Activated effector memory CD4-positive, alpha-beta T cell treated with anti-CD3 and anti-CD28 coated beads, Interleukin-2, amount 50 U/mL, for 16 hours (primary cell): ENCODE measurements at places on chromosomes 7 and 10.

DNA sequence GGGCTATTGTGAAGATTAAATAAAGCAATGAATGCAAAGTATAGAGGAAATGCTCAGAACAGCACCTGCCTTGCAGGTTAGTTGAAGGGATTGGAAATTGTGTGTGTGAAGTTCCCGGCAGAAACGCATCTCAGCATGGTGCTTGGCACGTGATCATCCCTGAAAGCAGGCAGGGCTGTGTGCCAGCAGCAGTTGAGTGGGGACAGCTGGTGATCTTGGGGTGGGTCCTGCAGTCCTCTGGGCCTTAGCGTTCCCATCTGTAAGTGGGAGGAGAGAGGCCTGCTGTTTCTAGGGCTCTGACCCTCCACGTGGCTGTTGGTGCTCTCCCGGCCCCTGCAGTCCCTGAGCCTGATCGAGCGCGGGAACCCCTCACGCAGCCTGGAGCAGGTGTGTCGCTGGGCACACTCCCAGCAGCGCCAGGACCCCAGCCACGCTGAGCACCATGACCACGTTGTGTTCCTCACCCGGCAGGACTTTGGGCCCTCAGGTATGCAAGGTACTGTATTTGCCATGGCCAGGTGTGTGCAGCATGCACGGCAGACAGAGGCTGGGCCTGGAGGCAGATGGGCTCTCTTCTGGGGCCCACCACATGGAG, 55.3 kb downstream of the TBATA start:
- DNase-seq, result no peak

DNA sequence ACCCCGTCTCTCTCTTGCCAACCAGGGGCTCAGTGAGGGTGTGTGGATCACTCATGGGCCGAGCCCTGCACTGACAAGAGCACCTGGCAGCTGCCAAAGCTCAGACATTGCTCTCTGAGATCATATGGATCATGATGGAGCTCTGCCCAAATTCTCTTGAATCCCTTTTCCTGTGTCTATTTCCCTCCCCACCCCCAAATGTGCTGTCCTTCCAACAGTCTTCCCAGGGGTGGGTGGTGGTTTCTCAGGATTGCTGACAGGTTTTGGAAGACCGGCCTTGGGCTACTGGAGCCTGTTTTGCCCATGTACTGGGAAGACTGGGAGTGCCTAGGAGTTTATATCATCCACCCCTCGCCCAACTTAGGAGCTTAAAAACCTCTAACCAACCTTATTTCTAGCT, 10.5 kb downstream of the ARHGAP22 start:
- no peak for DNase-seq

DNA sequence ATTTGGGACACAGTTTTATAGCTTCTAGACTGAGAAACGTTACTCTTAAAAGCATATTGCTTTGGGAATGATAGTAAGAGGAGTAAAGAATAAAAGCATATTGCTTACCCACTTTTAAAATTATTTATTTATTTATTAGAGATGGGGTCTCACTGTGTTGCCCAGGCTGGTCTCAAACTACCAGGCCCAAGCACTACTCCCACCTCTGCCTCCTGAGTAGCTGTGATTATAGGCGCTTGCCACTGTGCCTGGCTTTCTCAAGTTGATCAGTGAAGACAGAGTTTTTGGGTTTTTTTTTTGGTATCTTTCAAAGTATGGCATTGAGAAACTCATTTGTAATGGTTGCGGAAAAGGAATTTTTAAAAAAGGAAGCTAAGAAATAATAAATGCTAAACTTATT, 68.0 kb downstream of the AHCYL2 start:
- no peak for DNase-seq

- no peak for DNase-seq
Measured at GRCh38 chr7:27420702-27421101, 178.1 kb downstream of the EVX1 start.

GRCh38 chr7:37007268-37007667, 283.0 kb upstream of the AOAH start:
- DNase-seq, result no peak

GRCh38 chr7:45391618-45392451, 182.3 kb upstream of the ADCY1 start:
- no peak for DNase-seq

- no peak for DNase-seq
Measured at GRCh38 chr10:131272897-131273451, 38.5 kb downstream of the TCERG1L start.

DNA sequence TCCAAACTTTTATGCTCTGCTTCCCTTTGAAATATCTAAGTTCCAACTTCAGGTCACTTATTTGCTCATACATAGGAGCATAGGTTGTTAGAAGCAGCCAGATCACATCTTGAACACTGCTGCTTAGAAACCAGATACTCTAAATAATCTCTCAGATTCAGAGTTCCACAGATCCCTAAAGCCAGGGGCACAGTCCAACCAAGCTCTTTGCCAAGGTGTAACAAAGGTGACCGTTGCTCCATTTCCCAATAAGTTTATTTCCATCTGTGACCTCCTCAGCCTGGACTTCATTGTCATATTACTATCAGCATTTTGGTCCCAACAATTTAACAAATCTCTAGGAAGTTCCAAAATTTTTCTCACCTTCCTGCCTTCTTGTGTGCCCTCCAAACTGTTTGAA, 52.8 kb downstream of the TRIM24 start:
- DNase-seq, result no peak

DNA sequence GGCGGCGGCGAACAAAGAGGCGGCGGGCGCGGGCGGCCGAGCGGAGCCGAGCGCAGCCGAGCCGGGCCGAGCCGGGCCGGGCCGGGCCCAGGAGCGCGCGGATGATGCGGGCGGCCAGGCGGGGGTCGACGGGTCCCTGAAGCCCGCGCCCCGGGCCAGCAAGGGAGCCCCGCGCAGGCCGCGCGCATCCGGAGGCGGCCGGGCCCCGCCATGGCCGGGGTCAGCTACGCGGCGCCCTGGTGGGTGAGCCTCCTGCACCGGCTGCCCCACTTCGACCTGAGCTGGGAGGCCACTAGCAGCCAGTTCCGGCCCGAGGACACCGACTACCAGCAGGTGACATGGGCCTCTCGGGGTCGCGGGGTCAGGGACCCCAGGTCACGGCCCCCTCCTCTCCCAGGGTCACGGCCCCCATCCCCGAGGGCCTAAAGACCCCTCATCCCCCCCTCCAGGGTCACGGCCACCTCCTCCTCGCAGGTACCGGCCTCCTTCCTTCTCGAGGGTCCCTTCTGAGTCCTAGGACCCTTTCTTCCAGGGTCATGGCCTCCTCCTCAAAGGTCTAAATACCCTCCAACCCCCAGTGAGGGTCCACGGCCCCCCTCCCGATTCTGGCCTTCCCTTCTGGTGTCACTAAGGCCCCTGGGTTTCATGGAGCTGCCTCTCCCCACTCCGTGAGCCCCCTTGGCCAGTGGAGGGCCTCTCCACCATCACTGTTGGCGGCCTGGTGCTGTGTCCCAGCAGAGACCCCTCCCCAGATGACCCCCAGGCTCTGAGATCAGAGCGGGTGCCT, at the start of gene TTYH3:
TSS of gene TTYH3 (plus strand) at position 41 of the 787 bp plus-strand sequence. CDS start at position 211, 170 bp downstream.
- DNase-seq, result no peak

DNA sequence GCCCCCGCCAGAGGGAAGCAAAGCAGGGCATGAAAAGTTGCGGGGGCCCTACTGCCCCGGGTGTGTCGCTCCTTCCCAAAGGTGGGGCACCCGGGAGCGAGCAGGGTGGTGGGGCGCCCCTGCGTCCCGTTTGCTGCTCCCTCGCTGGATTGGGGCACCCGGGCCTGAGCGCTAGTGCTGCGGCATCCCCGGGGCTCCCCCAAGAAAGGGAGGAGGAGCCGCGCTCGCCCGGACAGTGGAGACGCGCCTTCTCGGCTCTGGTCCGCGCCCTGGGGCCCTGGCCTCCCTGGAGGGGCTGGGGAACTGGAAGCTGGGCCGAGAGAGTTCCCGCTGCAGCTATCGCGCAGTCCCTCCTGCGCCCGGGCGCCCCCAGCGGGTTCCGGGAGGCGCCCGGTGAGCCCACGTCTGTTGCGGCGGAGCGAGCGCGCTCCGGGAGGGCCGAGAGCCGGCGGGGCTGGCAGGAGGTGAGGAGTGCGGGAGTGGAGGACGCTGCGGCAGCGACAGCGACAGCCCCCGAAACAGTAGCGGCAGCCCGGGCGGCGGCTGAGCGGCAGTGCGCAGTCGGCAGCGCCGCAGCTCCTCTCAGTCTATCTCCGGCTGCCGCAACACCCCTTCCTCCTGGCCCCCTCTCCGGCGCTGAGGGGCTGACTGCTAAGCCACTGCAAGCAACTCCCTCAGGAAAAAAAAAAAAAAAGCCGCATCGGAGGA, 504 bp upstream of the BMPER start:
- no peak for DNase-seq

- DNase-seq, result no peak
Measured at GRCh38 chr7:120273476-120273975, 551 bp downstream of the KCND2 start.

GRCh38 chr10:110103921-110104461, 96.2 kb downstream of the ADD3 start:
- no peak for DNase-seq

GRCh38 chr7:138992052-138992531, 10.9 kb upstream of the KIAA1549 start:
- no peak for DNase-seq

- DNase-seq, result no peak
Measured at GRCh38 chr7:22632674-22633073, 94.3 kb upstream of the IL6 start.

- DNase-seq, result no peak
Measured at GRCh38 chr10:1662438-1663025, 74.8 kb downstream of the ADARB2 start.

DNA sequence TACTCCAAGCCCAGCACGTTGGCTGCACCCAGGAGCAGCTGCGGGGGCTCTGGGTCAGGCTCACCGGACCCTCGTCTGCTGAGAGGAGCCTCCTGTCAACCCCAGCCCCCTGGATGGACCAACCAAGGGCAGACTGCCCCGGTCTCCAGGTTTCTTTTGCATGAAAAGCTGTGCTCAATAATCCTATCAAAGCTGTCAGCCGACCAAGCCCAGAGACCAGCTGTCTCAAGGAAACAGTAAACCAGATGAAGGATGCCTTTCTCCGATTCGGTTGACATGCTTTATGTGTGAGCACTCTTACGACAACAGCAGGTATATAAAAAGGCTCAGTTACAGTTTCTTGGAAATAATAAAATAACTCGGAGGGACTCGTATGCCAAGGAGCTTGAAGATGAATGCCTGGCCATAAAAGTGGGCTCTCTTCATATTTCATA, 71.6 kb upstream of the BAIAP2L1 start:
- no peak for DNase-seq

- no peak for DNase-seq
Measured at GRCh38 chr7:36562121-36562520, 162.2 kb downstream of the AOAH start.

DNA sequence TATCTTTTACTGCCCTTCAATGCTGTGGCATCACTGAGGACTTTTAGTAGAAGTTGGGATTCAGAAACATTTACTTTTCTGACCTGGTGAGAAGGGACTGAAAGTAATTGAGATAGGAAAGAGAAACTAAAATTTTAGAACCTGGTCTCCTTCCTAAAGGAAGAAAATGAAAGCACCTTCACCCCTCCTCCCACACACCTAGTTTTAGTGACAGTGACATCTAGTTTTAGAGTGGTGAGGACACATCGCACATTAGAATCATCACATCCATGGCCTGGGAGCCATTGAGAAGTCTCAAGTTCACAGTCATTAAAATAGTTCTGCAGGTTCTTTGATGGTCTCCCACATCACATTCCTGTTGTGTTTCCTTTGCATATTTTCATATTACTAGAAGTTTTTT, 16.1 kb downstream of the TAS2R41 start:
- DNase-seq, result no peak

GRCh38 chr7:114534953-114535352, 120.3 kb downstream of the FOXP2 start:
- DNase-seq, result no peak

- DNase-seq, result no peak
Measured at GRCh38 chr10:108696792-108697477, 1226.4 kb downstream of the XPNPEP1 start.

DNA sequence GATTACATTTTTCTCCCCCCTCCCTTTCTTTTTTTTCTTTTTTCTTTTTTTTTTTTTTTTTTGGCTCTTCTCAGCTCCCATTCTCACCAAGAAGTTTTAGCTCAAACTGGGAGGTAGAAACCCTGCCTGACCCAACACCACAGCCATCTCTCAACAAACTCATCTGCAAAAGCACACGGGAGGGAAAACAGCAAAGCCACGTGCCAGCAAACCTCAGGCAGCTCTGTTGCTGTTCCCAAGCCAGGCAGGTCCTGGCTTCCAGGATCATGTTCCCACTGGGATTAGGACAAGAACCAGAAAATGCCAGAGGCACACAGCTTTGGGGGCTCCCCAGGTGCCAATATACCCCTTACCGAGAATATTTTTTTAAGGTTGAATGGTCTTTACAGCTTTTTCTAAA, 56.7 kb downstream of the ITIH5 start:
- no peak for DNase-seq

DNA sequence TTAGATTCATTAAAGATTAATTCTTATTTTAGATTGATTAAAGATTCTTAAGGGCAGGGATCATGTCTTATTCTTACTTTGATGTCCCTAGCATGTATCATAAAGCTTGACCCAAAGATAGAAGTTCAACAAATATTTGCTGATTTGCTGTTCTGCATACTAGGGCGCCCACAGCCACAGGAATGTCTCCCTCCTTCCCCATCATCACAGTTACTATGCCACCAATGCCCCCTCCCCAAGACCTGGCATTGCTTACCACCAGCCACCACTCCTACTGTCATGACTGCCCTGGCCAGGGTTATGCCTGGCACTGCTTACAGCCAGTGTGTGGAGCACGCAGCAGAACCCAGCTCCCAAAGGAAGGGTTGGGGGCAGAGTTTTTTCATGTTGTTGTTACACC, 86.7 kb upstream of the AGK start:
- DNase-seq, result no peak
